ENCODE measurements at places on chromosomes 11 and 22. TPM values are rescaled to one million over a fixed set of nuclear protein-coding genes. Genes with fewer than 3 reads are reported as not detected.
A peak's percentile ranks its signal among the peaks of the same experiment; 100 is the strongest.

DNA sequence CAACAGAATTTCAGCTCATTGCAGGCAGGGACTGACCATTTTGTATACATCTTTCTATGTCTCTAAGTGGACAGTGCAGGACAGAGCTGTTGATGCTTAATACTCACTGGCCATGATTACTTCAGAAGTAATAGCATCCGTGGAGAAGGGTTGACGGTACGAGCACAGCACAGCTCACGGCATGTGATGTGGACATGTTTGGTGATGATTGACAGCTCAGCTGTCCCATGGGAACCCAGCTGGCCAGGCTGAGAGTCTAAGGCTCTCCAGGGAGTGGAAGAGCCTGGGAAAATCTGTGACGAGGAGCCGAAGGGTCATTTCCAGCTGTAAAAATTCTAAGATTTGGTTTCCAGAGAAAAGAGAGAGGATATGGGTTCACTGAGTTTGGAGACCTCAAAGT lies 198.2 kb downstream of the SNX19 start:
- DNase-seq, result peak; percentile 52

The EWSR1 gene
- total RNA-seq, result 108 TPM

GRCh38 chr11:37402663-37403062 lies 804.6 kb upstream of the RAG2 start:
- DNase-seq, result no peak

DNA sequence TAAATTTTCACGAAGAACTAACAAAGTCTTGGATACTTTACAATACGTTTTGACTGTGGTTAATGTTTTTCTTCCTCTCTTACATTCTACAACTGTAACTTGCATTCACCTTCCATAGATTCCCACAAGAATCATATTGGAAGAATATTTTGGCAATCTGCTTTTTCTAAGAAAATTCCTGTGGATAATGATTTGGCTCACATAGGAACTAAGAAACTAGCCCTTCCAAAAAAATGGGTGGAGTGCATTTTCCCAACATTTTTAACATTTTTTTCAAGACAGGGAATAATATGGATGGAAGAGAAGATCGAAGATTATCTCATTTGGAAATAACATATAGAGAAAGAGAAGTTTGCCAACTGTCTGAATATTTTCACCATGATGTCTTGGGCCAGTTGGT lies 256.9 kb upstream of the POU2AF2 start:
- no peak for DNase-seq

The TRIM29 gene
- not detected for total RNA-seq

DNA sequence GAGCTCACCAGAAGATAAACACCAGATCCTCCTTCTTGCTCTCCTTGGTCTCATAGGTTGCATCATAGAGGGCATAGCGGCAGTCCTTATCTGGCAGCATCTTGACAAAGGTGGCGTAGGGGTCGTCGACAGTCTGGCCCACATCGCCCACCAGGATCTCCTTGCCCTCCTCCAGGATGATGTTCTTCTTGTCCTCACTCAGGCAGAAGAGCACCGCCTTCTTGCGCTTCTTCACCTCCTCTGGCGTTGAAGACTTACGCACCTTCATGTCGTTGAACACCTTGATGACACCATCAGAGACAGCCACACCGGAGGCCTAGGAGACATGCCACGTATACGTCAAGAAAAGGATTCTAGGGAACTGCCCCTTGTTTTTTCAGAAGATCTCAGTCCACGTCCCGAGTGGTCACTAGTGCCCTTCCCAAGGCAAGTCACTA lies 2.0 kb downstream of the CFL1 start:
- DNase-seq, result no peak

- no peak for DNase-seq
These were observed 17.4 kb downstream of the NPAT start for GRCh38 chr11:108204929-108205499.

All from Right ventricle myocardium superior (tissue), 1 donor.